CD4-positive, alpha-beta T cell treated with Interleukin-2 at 100 ng/mL for 4 hours (primary cell): ENCODE measurements at places on chromosomes 3 and 15.

DNA sequence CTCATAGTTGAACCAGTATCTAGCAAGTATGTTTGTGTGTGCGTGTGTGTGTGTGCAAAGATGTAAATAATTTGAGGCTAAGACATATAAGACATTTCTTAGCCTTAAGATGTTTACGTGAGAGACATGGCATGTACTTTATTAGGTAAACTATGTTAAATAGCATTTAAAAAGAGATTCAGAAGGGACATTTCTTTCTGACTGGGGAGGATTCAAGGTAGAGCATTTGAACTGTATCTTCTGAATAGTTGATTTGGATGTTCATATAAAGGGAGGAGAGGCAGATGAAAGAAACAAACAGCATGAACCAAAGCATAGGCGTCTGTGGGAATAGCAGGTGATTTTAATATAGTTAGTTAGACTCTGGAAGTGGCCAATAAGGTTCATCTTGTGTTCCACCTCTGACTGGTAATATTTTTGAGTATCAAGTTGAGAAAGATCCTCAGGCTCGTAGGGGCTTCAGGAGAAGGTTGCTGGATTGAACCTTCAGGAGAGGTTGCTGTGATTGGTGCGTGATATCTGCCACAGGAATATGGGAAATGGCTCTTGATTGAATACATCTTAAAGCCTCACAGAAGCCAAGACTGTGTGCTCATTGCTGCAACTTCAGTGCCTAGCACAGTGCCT, 12.6 kb downstream of the NFKBIZ start:
- no peak for DNase-seq

- DNase-seq = peak; percentile 52
These were observed 45.0 kb downstream of the TNK2 start for GRCh38 chr3:195863121-195864061.

DNA sequence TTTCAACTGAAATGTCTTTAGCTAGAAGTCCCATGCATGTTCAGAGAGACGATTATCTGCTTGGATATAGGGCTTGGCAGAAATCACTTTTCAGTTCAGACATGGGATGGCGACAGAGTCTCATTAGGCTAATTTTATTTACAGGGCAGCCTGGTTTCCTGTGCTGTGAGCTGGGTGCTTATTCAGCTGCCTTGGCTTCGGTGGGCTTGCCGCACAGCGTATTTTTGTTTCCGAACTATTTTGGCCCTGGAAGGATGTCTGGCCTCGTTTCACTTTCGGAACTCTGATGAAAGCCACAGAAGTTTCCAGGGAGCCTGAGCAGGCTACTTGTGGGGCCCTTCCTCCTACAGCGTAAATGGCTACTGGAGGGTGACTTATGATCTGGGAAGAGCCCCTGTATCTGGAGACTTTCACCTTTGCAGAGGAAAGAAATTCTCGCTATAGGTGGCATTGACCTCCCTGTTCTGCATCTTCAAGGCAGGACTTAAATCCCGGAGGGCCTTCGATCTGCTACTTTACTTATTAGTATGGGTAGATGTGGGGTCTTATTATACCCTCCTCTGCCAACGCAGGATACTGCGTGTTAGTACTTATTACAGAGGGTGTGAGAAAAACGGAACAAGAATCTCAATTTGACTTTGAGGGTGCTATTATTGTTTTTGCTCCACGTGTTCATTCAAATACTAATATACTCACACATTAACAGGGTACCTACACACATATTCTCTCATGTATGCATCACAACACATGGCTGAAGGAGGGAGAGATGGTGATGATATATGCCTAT, 364.0 kb upstream of the RBMS3 start:
- DNase-seq = no peak

DNA sequence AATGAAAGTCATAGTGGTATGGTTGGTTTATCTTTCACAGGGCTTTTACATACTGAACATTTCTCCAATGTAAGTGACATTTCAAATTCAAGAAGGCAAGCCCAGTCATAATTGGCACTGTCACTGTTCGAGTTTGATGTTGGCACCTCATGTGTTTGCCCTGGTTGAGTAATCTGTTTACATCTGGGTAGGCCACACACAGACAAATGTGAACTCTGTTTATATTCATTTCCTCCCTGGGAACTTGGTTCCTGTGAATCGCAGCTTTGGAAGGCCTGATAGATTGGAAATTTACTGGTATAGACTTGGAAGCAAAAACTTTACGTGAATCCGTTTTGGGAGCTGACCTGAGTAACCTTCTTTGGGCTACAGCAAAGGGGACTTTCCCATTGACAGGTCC, 395.2 kb upstream of the AZI2 start:
- DNase-seq = no peak

GRCh38 chr15:88657326-88658069, 18.7 kb downstream of the ISG20 start:
- DNase-seq = no peak

DNA sequence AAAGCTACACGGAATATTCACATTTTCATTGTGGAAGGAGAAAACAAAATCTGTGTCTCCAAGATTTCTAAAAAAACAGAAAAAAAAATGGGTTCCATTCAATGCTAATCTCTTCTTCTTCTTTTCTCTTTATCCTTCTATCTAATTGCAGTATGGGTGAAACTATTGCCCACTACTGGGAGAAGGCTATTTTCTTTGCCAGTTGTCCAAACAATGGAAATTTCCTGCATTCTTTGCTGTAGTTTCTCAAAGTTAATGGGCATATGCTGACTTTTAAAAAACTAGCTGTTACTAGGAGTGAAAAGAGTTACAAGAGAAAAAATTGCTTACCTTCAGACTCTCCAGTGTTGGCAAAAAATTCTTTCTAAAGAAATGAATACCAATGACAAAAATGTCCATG, 179.3 kb upstream of the ANKRD28 start:
- DNase-seq = no peak

- DNase-seq = no peak
These were observed 34.0 kb downstream of the ATP13A4 start for GRCh38 chr3:193520738-193521137.

DNA sequence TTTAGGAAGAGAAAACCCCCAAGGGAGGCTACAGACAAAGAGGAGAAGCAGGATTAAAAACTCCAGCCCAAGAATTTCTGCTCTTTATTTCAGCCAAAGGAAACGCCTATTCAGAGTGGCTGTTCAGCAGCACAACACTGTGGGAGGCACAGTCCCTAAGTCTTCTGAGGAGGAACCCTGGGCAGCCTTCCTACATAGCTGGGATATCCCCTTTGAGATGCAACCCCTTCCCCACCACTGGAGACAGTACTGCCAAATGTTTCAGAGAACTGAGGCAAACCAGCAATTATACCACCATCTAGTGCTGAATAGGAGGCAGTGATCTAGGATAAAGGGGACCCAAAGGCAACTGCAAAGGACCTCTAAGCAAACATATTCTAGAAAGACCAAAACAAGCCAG, 168.1 kb downstream of the VPS13C start:
- DNase-seq = no peak

DNA sequence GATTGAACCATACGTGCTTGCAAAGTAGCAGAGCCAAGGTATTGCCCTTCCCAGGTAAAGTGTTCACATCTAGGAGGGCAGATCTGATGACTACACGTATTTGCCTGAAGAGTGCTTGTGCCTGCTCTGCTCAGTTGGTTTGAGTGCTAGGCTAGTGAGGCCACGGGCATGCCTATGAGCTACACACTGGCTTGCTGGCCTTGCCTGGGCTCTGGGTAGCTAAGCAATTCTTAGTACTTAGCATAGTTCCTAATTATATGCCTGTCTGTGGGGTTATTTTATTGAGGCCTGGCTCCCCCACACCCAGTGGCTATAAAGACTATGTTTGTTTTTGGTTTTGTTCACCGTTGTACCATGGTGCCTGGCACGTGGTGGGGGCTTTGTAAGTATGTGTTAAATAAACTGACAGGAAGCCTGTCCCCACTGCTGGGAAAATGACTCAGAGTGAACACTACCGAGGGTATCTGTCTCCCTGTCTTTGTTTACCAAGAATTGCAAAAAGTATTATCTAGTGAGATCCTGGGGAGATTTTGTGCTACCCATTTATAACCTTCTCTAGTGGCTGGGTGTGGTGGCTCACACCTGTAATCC, 72.1 kb upstream of the ETV5 start:
- DNase-seq = no peak

- DNase-seq = peak; percentile 22
These were observed 577 bp downstream of the ZNF148 start for GRCh38 chr3:125374501-125374995.

DNA sequence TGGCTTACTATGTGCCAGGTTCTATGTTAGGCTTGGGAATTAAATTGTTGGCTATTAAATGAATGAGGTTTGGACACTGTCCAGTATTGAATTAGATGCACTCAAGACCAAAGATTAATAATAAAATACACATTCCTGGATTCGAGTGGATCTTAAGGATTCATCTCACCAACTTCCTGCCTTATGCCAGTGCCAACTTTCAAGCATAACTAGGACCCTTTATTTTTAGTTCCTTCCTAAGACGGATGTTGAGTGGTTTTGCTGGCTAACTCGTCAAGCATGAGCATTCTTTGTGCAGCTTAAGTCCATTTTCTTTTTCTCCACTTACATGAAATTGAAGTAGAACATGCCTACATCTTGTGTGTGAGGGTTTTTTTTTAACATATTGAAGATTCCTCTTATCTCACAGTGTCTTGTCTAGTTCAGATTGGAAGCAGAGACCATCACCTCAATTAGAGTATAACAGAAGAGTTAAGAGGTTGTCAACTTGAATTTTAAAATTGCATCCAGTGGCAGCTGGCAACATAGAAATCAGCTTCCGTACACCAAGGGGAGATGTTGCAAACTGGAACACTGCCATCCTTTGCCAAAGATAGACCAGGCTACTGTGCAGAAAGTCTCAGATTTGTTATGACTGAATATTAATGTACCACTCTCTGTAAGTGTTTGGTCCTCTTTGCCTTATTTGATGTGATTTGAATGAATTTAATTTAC, 106.3 kb upstream of the BFSP2 start:
- DNase-seq = no peak

GRCh38 chr3:60916546-60916945, 334.7 kb downstream of the FHIT start:
- DNase-seq = no peak

DNA sequence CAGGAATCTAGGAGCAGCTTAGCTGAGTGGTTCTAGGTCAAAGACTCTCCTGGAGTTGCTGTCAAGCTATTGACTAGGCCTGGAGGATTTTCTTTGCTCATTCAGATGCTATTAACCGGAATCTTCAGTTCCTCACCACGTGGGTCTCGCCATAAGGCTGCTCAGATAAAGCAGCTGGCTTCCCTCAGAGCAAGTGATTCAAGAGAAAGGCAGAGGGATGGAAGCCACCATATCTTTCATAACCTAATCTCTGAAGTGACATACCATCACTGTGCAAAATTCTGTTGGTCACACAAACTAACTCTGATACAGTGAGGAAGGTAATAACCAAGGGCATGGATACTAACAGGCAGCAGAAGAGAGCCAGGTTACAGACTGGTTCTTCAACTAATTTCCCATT, 72.7 kb upstream of the FLNB start:
- DNase-seq = no peak

GRCh38 chr3:191499307-191500080, 38.5 kb downstream of the PYDC2 start:
- DNase-seq = no peak

DNA sequence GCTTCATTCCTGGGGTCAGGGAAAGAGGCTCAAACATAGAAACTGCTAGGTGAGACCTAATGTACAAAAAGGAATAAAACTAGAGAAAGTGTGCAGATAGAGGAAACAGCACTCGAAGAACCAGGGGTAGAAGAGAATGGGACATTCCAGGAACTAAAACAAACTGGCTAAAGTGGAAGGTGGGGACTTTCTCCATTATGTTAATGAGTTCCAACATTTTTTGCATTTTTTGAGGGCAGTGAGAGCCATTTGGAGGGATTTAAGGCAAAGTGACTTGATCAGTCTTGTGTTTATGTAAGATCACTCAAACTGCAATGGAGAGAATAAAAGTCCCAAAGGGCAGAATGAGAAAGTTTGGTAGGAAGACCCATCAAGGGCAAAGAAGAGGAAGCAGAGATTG, 20.6 kb upstream of the SLC4A7 start:
- no peak for DNase-seq

GRCh38 chr3:27166888-27167287, 202.3 kb downstream of the NEK10 start:
- no peak for DNase-seq

DNA sequence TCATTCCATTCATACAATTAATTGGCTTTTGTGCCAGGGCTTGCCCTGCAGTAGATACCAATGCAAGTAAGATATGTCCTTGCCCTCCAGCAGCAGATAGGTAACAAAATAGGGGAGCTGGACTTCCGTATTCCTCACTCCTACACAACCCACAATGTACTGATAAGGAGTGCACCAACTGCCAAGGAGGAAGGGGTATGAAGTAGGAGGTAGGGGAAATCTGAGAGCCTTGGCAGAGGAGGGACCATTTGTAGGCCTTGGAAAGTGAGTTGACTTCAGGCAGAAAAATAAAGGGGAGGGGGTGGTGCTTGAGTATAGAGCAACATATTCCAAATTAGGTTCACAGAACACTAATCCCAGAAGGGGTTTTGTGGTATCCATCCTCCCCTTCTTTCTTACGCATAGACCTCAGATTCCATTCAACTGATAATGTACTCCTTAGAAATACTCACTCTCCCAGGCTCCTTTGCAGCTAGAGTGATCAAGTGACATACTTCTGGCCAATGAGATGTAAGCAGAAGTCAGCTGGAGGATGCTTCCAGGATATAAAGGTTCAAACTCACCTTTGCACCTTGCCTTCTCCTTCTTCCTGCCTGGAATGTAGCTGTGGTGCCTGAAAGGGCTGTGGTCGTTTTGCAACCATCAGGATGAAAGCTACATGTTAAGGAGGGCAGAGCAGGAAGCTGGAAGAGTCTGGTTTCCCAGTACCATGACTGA, 127.1 kb upstream of the SMAD3 start:
- no peak for DNase-seq

GRCh38 chr3:128823008-128823407, 56.4 kb upstream of the ACAD9 start:
- no peak for DNase-seq

GRCh38 chr15:99283717-99284116, 32.4 kb downstream of the LRRC28 start:
- DNase-seq = no peak

DNA sequence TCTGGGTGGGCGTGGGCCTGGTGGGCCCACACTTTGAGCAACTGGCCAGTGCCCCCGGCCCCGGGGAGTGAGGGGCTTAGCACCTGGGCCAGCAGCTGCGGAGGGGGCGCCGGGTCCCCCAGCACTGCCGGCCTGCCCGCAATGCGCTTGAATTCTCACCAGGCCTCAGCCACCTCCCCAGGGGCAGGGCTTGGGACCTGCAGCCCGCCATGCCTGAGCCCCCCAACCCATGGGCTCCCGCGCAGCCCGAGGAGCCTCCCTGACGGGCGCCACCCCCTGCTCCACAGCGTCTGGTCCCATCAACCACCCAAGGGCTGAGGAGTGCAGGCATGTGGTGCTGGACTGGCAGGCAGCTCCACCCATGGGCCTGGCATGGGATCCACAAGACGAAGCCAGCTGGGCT, 484.3 kb downstream of the UNC13C start:
- no peak for DNase-seq

GRCh38 chr3:42996633-42997075, 17.5 kb downstream of the GASK1A start:
- no peak for DNase-seq

GRCh38 chr3:156181509-156181908, 61.1 kb downstream of the KCNAB1 start:
- no peak for DNase-seq

- no peak for DNase-seq
These were observed 125.0 kb upstream of the CGNL1 start for GRCh38 chr15:57251308-57251707.

GRCh38 chr15:66702035-66702786, at the start of gene SMAD6:
Gene SMAD6, plus strand, starts transcription at chr15:66702236. Its CDS starts 1,023 bp downstream, at chr15:66703259.
- DNase-seq = peak; percentile 66
